Activated CD8-positive, alpha-beta T cell treated with anti-CD3 and anti-CD28 coated beads, Interleukin-2, amount 10 ng/mL, durations not matched to agents 7 days and 5 days (primary cell): ENCODE measurements at places on chromosomes 11 and 22.

GRCh38 chr11:120914601-120915000 is 109.3 kb upstream of the TBCEL start:
- H3K4me3 ChIP-seq = no peak overlapping the region
- DNase-seq = no peak
- no peaks in the 10 kb centered on the region for H3K4me1 ChIP-seq
- H3K36me3 ChIP-seq = no peaks in the 10 kb centered on the region
- no peak overlapping the region for H3K27ac ChIP-seq

- H3K4me3 ChIP-seq = no peak overlapping the region
- DNase-seq = no peak
- H3K27me3 ChIP-seq = no peaks in the 10 kb centered on the region
Observed at GRCh38 chr11:80822308-80822707, 1381.5 kb upstream of the TENM4 start.

DNA sequence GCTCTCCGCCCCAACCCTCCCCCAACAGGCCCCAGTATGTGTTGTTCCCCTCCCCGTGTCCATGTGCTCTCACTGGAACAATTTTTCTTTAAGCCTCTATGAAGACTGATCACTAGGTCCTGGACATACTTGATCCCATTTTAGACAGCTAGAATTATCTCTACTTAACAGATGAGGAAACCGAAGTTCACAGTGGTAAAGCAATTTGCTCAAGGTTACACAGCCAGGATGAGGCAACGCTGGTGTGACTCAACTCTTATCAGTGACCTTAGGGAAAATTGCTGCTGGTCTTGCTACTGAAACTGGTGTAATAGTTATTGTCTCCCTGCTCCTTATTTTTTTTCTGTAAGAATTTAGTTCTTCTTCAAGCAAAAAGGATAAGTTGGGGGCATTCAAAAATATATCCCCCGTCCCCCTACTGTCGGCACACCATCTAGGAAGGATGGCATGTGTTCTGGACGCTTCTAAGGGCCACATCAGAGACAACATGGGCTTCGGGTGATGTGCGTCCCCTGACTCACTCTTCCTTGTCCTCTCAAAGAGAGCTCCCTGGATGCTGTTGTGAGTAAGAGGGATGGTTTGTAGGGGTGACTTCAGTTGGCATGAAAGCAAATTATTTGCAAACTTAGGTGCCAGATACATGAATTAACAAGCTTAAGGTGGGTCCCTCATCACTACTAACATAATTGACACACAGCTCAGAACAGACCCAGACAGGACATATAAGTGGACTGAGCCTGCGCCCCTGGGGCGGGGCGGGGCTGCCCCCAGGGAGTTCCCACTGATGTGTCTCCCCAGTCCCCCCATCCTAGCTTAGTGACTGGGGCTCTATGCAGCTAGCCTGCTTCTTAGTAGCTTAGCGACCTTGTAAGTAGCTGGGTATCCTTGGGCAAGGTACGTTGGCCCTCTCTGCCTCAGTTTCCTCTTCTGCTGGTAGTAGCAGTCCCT is 23.6 kb upstream of the ALX4 start:
- H3K4me1 ChIP-seq = no peaks in the 10 kb centered on the region
- H3K27ac ChIP-seq = no peak overlapping the region
- H3K36me3 ChIP-seq = no peaks in the 10 kb centered on the region
- DNase-seq = no peak
- H3K27me3 ChIP-seq = peaks cover 58% of the 10 kb centered on the region

- peak overlapping the region; percentile 82 for H3K27ac ChIP-seq
- H3K36me3 ChIP-seq = peaks cover 22% of the 10 kb centered on the region
- H3K27me3 ChIP-seq = no peaks in the 10 kb centered on the region
- peak overlapping the region; percentile 97 for H3K4me3 ChIP-seq
- DNase-seq = no peak
Observed at GRCh38 chr11:113876798-113877669, 1.7 kb upstream of the USP28 start.

DNA sequence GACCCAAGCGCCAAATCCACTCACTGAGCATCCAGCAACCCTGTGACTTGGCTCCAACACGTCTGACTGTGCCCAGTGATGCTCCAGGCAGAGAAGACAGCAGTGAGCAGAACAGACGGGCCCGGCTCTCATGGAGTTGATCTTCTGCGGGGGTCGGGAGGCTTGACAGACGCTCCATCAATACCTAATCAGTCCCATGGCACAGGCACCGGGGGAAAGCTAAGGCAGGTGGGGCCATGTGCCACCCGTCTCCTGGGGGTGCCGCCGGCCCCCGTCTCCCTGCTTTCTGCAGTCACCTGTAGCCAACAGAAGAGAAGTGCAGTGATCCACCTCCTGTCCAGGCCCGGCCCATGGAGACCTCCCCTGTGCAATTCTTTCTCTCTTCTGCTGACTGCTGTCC is 47.5 kb downstream of the LINC01488 start:
- H3K4me1 ChIP-seq = no peaks in the 10 kb centered on the region
- H3K27ac ChIP-seq = no peak overlapping the region
- H3K36me3 ChIP-seq = no peaks in the 10 kb centered on the region
- no peak overlapping the region for H3K4me3 ChIP-seq
- H3K27me3 ChIP-seq = peaks cover 9% of the 10 kb centered on the region

DNA sequence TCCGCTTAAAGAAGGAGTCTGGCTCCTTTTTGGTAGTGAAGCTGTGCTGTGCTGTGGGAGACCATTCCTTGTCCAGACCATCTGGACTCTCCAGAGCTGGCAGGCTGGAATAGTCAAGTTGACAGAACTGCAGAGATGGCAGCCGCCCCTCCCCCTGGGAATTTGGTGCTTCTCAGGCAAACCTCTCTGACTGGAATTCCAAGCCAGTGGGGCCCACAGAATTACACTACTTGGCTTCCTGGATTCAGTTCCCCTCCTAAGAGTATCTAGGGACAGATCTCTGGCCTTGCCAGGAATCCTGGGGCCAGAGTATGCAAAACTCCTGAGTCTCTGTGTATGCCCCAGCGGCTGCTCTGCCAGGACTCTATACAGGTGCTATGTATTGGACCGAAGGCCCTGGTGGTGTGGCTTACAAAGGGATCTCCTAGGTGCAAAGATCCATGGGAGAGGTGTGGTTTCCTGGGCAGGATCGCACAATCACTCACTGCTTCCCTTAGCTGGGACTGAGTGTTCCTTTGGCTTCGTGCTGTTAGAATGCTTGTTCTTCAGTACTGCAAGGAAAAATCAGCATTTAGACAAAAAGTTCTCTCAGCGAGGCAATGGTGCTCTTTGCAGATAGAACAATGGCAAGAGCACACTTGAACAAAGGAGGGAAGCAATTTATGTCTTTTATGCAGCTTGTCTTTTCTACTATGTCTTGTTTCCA is 86.8 kb downstream of the PRMT3 start:
- peaks cover 50% of the 10 kb centered on the region for H3K36me3 ChIP-seq
- H3K27me3 ChIP-seq = no peaks in the 10 kb centered on the region
- no peak for DNase-seq
- H3K27ac ChIP-seq = no peak overlapping the region
- no peak overlapping the region for H3K4me3 ChIP-seq
- peaks cover 16% of the 10 kb centered on the region for H3K4me1 ChIP-seq

- no peaks in the 10 kb centered on the region for H3K36me3 ChIP-seq
- peaks cover 12% of the 10 kb centered on the region for H3K4me1 ChIP-seq
- H3K27me3 ChIP-seq = peaks cover 7% of the 10 kb centered on the region
- no peak for DNase-seq
- no peak overlapping the region for H3K27ac ChIP-seq
Observed at GRCh38 chr22:46045459-46046298, 68.7 kb upstream of the WNT7B start.

DNA sequence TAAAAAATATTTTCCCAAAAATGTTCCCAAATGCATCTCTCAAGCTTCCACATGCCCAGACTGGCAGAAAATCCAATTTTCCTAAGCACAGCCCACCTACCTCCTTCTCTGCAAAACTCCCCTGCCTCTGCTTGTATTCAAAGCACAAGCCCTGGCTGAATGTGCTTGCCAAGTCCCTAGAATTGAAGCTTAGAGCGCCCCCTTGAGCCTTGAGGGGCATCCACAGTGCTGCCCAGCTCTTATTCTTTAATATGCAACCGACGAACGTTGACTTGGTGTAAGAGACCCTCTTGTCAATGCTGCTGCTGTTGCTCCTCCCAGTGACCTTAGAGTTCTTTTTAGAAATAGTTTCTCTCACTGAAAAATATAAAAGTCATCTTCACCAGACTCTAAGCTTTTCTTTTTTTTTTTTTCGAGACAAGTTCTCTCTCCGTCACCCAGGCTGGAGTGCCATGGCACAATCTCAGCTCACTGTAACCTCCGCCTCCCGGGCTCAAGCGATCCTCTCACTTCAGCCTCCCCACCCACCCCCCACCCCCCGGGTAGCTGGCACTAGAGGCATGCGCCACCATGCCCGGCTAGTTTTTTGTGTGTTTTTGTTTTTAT is 63.5 kb upstream of the CAPRIN1 start:
- peaks cover 13% of the 10 kb centered on the region for H3K4me1 ChIP-seq
- peaks cover 3% of the 10 kb centered on the region for H3K27me3 ChIP-seq
- DNase-seq = peak; percentile 87
- H3K4me3 ChIP-seq = no peak overlapping the region

DNA sequence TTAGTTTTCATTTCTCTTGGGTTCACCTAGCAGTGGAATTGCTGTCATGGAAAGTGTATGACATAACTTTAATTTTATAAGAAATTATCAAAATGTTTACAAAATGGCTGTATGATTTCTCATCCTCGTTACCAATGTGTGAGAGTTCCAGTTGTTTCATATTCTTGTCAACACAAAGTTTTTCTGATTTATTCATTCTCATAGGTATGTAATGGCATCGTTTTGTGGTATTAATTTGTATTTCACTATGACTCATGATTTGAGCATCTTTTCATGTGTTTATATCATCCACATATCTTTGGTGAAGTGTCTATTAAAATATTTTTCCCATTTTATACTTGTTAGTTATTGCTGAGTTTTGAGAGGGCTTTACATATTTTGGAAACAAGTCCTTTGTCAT is 5.5 kb downstream of the FAM111B start:
- no peaks in the 10 kb centered on the region for H3K27me3 ChIP-seq
- no peak overlapping the region for H3K27ac ChIP-seq
- peaks cover 41% of the 10 kb centered on the region for H3K4me1 ChIP-seq
- H3K4me3 ChIP-seq = no peak overlapping the region
- no peak for DNase-seq

DNA sequence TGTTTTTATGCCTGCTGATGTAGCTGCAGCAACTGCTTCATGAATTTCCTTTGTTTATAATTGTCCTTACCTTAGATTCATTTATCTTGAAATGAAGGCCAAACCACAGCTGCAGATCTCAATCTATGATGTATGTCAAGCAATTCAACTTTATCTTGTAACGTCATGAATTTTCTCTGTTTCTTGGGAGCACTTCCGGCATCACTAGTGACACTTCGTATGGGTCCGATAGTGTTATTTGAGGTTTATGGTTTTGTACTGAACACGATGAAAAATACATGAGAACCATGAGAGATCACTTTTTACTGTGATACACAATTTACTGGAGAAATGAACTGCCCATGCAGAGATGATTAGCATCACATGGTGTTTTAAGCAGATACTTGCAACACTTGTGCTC is 98.5 kb downstream of the CSTPP1 start:
- H3K36me3 ChIP-seq = no peaks in the 10 kb centered on the region
- DNase-seq = no peak
- no peaks in the 10 kb centered on the region for H3K27me3 ChIP-seq
- no peaks in the 10 kb centered on the region for H3K4me1 ChIP-seq
- no peak overlapping the region for H3K27ac ChIP-seq
- no peak overlapping the region for H3K4me3 ChIP-seq

- H3K36me3 ChIP-seq = no peaks in the 10 kb centered on the region
- DNase-seq = no peak
- no peaks in the 10 kb centered on the region for H3K4me1 ChIP-seq
- H3K4me3 ChIP-seq = no peak overlapping the region
- peaks cover 4% of the 10 kb centered on the region for H3K27me3 ChIP-seq
Observed at GRCh38 chr11:47434011-47434786, 8.0 kb upstream of the PSMC3 start.

GRCh38 chr22:50477923-50478322 is 3.1 kb upstream of the SBF1 start:
- peaks cover 10% of the 10 kb centered on the region for H3K36me3 ChIP-seq
- peaks cover 32% of the 10 kb centered on the region for H3K4me1 ChIP-seq
- no peak overlapping the region for H3K27ac ChIP-seq
- H3K27me3 ChIP-seq = peaks cover 21% of the 10 kb centered on the region
- no peak overlapping the region for H3K4me3 ChIP-seq

GRCh38 chr11:17386331-17387084 is 2.0 kb downstream of the KCNJ11 start:
- H3K4me1 ChIP-seq = peaks cover 17% of the 10 kb centered on the region
- H3K36me3 ChIP-seq = no peaks in the 10 kb centered on the region
- H3K4me3 ChIP-seq = no peak overlapping the region
- H3K27me3 ChIP-seq = peaks cover 11% of the 10 kb centered on the region
- no peak overlapping the region for H3K27ac ChIP-seq

- H3K4me3 ChIP-seq = no peak overlapping the region
- no peak overlapping the region for H3K27ac ChIP-seq
- peaks cover 49% of the 10 kb centered on the region for H3K4me1 ChIP-seq
- no peaks in the 10 kb centered on the region for H3K27me3 ChIP-seq
- DNase-seq = peak; percentile 74
- H3K36me3 ChIP-seq = peaks cover 3% of the 10 kb centered on the region
Observed at GRCh38 chr11:68383976-68384501, 71.6 kb downstream of the LRP5 start.

DNA sequence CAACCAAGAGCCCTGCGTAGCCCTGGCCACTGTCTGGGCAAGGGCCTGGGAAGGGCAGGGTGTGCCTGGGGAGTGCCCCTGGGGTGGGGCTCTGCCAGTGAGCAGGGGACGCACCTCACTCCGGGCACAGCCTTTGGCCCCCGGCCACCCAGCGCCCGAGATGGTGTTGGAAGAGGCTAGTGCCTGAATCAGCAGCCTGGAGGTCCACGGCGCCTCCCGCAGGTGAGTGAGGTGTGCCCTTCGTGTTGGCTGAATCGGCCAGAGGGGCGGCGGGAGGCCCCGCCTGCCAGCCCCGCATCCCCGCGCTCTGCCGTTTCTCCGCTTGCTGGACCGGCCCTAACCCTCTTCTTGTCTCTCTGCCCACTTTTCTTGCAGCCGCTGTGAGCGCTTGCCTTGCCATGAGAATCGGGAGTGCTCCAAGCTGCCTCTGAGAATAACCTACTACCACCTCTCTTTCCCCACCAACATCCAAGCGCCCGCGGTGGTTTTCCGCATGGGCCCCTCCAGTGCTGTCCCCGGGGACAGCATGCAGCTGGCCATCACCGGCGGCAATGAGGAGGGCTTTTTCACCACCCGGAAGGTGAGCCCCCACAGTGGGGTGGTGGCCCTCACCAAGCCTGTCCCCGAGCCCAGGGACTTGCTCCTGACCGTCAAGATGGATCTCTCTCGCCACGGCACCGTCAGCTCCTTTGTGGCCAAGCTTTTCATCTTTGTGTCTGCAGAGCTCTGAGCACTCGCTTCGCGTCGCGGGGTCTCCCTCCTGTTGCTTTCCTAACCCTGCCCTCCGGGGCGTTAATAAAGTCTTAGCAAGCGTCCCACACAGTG is 60.1 kb downstream of the FBLN1 start:
- no peaks in the 10 kb centered on the region for H3K4me1 ChIP-seq
- H3K27me3 ChIP-seq = no peaks in the 10 kb centered on the region
- H3K4me3 ChIP-seq = no peak overlapping the region
